ENCODE measurements at places on chromosomes 4 and X.
A peak's percentile ranks its signal among the peaks of the same experiment; 100 is the strongest.

DNA sequence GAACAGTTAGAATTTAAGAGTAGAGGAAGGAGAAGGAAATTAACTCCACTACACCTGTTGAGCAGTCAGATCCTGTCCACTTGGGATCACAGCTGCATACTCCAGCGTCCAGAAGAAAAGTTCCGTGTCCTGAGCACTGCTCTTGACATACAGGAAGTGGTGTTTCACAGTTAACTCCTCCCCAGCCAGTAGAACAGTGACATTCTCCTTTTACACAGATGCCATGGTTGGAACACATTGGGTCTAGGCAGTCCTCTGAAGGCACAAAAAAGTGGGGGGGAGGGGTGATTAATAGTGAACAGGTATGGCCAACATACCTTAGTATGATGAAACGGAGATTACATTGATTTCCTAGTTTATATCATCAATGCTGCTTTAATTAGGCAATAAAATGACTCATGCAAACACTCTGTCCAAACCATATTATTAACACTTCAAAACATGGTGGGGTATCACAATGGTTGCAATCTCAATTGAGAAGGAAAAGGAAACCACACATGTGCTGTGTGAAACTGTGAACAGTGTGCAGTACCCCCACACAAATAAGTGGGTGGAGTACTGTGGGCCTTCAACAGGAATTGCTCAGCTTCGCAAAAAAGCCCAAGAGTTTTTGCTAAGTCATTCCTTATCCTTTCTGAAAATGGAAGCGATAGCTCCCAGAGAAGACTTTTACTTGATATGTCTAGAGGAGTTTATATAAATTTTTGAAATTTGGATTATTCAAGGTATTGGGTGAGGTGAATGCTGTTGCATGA, 295.6 kb downstream of the SH2D1A start:
- DNase-seq, result peak; percentile 8

DNA sequence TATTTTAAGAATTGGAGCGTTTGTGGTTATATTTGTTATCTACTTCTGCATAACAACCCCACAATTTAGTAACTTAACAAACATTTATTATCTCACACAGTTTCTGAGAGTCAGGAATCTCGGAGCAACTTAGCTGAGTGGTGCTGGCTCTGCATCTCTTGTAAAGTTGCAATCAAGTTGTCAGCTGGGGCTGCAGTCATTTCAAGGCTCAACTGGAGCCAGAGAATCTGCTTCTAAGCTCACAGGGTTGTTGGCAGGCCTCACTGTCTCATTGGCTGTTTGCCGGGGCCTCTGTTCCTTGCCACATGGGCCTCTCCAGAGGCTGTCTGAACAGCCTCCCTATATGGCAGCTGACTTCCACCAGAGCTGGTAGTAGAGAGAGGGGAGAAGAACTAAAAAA, 281.2 kb upstream of the GNPDA2 start:
- DNase-seq, result no peak

- DNase-seq, result no peak
Observed at GRCh38 chrX:148601034-148601433, 100.6 kb downstream of the AFF2 start.

DNA sequence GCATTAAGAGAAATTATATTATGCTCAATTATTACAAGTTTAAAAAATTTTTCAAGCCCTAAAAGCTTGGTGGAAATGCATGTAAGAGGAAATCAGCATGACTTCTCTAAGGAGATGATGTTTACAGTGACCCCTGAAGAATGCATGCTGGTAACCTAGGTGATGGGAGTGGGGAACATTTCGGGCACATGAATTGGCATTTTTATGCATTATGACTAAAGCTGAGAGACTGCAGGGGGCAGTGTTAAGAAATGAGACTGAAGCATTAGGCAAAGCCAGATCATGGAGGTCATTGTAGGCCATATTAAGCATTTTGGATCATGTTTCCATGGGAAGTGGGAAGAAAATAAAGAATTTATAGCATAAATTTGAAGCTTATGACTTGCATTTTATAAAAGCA, 421.3 kb downstream of the FAT4 start:
- DNase-seq, result no peak

DNA sequence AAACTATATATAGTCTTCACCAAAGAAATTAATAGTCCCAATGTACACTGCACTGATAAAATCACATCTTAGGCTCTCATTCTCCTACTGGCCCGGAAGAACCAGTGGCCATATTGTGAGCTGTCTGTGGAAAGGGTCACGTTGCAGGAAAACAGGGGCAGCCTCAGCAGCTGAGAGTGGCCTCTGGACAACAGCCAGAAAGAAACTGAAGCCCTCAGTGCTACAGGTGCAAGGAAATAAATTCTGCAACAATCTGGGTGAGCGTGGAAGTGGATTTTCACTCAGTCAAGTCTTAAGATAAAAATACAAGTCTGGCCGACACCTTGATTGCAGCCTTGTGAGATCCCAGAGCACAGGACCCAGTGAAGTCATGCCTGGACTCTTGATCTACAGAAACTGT, 3.2 kb upstream of the SLC25A14 start:
- DNase-seq, result no peak

GRCh38 chrX:3549411-3549911, 164.0 kb downstream of the PRKX start:
- peak; percentile 28 for DNase-seq

GRCh38 chr4:19227701-19228100, 1024.0 kb upstream of the SLIT2 start:
- no peak for DNase-seq

GRCh38 chrX:10457092-10457491, 163.3 kb downstream of the MID1 start:
- DNase-seq, result no peak

GRCh38 chr4:141851246-141851891, 215.0 kb downstream of the IL15 start:
- no peak for DNase-seq

All from NCI-H510A treated with DMSO at 0.1 percent for 48 hours (cell line).